ENCODE measurements at places on chromosomes 11 and 22.

DNA sequence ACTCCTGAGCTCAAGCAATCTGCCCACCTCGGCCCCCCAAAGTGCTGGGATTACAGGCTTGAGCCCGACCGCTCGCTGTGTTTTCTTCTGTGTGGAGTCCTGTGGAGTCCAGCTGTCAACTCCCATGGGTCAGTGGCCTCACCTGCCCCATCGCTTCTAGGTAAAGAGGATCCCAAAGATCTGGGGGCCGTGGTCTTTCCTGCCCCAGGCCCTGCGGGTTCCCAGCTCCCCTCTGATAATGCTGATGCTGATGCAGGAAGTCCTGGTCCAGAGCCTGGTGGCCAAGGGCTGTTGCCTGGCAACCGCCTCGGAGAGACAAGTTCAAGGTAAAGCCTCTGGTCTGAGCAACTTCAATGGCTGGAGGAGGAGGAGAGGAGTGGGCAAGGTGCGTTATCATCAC lies 9.6 kb downstream of the SSTR3 start:
- no peak for DNase-seq

- no peak for DNase-seq
Observed at GRCh38 chr11:15145615-15146014, 30.9 kb downstream of the INSC start.

DNA sequence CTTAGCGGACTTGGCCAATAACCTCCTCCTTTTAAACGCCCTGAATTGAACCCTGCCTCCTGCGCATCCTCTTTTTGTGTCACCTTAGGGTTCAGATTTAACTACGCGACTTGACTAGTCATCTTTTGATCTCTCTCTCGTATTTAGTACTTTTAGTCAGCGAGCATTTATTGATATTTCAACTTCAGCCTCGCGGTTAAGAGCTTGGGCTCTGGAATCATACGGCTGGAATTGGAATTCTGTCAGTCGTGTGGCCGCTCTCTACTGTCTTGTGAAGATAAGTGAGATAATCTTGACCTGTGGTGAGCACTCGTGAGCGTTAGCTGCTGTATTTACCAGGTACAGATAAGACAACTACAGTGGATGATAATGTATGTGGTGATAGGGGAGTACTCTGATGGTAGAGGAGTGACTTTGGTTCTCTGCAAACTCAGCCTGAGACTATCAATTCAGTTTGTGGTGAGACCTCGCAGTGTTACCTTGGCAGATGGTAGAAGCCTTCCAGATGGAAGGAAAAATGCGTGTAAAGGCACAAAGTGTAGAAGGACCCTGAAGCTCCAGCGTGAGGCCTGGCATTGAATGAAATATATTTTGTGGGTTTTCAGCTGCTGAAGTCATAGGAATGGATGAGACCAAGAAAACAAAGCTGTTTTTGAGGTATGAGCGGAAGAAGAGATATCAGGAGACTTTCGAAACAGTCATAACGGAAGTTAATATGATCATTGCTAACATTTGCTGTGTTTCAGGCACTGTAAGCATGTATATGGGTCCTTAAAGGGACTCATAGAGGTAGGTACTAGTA lies 682 bp downstream of the ATM start:
- DNase-seq, result no peak

- no peak for DNase-seq
Observed at GRCh38 chr22:38413085-38414008, 41.7 kb downstream of the KCNJ4 start.

DNA sequence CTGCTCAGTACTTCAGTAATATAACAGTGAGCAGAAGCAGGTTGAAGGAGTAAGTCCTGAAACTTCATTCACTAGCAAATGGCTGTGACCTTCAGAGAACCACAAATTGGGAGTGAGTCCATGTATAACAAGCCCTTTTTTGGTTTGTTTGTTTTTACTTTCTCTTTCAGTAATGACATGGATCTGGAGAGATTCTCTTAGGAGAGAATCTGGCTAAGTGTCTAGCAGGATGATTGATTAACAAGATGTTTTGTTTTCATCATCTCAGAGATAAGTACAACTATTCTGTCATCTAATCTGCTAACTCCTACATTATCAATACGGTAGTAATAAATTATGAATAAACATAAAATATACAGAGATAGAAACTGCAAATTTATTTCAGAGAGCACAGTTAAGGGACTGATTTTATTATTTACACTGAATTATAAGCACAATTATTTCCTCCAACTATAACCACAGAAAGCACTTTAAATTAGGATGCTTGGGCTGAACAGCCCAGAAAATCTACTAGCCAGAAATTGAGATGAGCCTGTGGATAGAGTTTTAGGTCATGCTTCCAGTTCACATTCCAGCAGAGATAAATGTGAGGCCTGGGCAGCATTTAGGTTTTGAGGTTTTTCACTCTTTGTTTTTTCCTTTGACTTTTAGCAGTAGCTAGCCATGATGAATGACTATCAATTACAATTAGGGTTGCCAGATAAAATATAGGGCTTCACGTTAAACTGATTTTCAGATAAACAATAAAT lies 429.3 kb upstream of the FAT3 start:
- no peak for DNase-seq

DNA sequence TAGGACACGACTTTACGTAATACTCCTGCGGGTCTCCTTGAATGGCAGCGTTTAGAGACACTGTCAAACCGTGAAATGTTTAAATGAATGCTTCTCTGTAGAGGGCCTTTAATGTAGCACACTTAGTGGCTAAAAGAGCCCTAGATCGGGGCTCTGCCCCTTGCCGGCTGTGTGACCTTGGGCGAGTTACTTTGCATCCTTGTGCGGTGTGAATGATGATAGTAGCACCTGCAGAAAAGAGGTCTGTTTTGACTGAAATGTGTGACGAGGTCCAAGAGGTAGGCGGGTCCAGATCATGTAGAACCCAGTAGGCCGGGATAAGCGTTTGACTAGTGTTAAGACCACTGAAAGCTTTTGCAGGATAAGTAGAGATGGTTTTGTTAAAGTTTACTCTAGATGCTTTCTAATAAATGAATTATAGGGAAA lies 866 bp downstream of the MED17 start:
- no peak for DNase-seq

- no peak for DNase-seq
Observed at GRCh38 chr11:79047321-79047720, 393.5 kb downstream of the TENM4 start.

DNA sequence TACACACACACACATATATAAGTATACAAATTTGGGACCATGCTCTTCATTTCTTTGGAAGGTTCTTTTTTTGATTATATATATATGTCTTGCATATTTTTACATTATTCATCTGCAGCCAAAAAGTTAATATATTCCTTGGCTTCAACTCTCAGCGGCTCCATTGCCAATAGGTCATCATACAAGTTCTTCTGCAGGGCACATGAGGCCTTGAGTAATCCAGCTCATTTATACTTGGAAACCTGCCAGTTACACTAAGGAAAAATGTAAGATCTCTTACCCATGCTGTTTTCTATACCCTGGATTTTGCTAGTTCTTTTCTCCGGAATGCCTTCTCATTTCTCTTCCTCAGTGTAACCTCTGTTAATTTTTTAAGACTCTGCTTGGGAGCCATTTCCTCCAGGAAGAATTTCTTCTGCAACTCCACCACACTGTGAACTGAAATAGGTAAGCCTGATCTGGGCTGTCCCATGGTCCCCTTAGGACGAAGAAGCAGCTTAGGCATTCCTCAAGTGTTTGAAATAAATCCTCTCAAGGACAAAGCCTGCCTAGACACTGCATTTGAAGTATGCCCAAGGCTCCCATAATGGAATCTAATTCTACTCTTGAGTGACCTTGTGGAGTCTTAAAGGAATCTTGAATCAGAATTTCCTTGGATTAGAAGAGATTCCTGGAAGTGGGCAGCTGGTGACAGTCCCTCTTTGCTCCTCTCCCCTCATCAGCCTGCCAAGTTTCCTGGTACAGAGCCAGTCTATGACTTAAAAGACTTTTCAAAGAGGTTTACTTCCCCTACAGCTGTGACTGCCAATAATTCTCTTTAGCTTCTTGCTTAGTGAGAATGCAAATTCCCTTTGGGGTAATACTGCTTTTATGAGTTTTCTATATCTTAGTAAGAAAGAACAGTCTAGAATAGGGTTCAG lies 182.8 kb downstream of the C11orf87 start:
- DNase-seq, result peak; percentile 13

DNA sequence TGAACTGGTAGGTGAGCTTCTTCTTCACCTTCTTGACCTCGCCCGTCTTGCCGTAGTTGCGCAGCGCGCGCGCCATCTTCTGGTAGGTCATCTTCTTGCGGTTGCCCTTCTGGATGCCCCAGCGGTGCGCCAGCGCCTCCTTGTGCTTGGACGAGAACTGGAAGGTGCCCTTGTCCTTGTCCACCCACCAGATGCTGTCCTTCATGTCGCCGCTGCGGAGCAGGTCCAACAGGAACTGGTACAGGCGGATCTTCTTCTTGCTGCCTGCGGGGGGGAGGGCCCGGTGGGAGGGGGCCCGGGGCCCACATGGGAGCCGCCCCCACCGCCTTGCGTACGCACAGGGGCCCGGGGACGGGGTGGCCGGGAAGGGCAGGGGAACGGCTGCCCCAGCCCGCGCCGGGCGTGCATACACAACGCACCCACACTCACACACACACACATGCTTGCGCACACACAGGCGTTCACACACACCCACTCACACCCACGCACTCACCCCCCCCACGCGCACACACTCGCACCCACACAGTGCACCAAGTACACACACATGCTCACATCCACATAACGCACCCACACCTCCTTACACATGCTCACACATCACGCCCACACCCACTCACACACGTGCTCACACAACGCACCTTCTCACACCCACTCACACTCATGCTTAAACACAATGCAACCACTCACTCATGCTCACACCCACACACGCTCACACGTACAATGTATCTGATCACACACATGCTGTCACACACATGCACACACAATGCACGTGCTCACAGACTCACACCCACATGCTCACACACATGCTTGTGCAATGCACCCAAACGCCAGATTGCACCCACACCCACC lies 3.0 kb upstream of the MYBPC3 start:
- peak; percentile 88 for DNase-seq

GRCh38 chr11:34680206-34680605 lies 59.3 kb downstream of the EHF start:
- no peak for DNase-seq

DNA sequence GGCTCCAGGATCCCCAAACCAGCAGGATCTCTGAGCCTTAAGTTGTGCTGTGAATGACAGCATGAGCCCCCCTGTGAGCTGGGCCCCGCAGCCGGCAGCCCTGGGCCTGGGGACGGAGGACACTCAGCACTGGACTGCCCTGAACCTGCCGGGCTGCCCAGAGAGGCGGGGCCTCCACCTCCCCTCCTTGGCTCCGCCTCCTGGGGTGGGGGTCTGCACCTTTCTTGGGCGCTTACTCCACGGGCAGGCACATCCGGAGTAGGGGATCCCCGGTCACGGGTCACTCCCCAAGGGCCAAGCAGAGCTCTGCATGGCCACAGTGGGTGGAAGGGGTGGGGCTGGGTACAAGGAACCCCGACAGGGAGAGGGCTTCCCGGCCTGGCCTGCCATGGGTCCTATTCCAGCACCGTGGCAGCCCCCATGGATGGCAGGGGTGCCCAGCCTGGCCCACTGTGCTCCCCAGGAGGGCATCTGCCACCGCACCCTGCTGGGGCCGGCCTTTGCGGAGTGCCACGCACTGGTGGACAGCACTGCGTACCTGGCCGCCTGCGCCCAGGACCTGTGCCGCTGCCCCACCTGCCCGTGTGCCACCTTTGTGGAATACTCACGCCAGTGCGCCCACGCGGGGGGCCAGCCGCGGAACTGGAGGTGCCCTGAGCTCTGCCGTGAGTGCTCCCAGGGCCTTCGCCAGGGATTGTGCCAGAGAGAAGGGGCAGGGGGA lies 5.4 kb downstream of the MUC5B start:
- DNase-seq, result no peak

GRCh38 chr11:10302359-10302743 lies 2.5 kb upstream of the ADM start:
- DNase-seq, result no peak

GRCh38 chr11:74446532-74446938 lies 20.8 kb downstream of the KCNE3 start:
- no peak for DNase-seq

- DNase-seq, result no peak
Observed at GRCh38 chr11:77517753-77518152, 43.9 kb upstream of the PAK1 start.

DNA sequence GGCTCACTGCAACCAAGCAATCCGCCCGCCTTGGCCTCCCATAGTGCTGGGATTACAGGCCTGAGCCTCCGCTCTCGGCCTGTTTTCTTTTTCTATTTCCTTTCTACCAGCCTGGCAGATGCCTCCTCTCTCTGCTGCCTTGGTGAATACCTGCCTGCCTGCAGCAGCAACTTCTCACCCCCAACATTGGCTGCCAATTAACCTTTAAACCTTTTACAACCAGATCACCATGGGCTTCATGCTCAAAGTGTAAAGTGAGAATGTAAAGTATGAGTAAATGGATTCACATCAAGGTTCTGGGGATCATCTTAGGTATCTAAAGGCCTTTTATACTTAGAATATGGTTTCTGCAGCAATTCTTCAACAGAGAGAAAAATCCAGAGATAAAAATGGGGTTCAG lies 13.0 kb upstream of the FCHSD2 start:
- DNase-seq, result no peak

DNA sequence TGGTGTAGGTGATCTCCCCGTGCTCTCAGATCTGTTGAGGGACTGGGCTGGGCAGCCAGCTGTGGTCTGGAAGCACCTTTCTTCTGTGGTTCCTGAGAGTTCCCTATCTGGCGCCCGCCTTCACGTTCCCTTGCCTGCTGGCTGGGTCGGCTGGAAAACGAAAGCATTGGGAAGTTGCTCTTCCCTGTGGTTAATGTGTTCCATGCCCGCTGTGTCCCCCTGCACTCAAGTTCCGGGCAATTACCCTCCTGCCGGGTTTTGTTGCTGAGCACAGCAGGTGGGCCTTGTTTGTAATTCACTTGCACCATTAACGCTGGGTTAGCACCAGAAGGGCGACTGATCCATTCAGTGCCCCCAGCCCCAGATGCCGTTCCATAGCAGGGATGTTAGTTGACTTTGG lies 134.1 kb downstream of the GRIK4 start:
- no peak for DNase-seq

DNA sequence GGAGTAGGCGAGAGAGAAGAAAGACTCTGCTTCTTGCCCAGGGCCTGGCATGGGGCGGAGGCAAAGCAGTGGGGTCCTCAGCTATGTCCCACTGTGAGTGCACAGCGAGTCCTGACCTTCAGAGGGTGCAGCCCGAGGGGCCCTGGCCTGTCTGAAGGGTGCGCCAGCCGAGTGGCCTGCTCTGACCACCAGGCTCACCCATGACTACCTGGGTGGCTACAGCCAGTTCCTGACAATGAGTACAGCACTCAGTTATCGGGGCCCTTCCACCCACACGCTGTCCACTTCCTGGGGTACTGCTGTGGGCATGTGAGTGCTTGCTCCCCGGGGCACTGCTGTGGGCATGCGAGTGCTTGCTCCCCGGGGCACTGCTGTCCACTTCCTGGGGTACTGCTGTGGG lies 74.1 kb upstream of the B3GAT1 start:
- DNase-seq, result no peak

- no peak for DNase-seq
Observed at GRCh38 chr11:100004541-100004940, 682.5 kb upstream of the ARHGAP42 start.

- DNase-seq, result no peak
Observed at GRCh38 chr22:25645266-25645665, 80.8 kb downstream of the GRK3 start.

GRCh38 chr22:32473388-32473952 lies 1.1 kb upstream of the FBXO7 start:
- DNase-seq, result peak; percentile 49

- DNase-seq, result no peak
Observed at GRCh38 chr11:62925745-62926679, 4.8 kb upstream of the CHRM1 start.
